Activated CD8-positive, alpha-beta T cell treated with anti-CD3 and anti-CD28 coated beads, Interleukin-2, amount 10 ng/mL, durations not matched to agents 7 days and 5 days (primary cell): ENCODE measurements at places on chromosomes 12 and 14. TPM values are rescaled to one million over a fixed set of nuclear protein-coding genes. Genes with fewer than 3 reads are reported as not detected.
A peak's percentile ranks its signal among the peaks of the same experiment; 100 is the strongest.

SLCO1B1 gene
- total RNA-seq = not detected

ZNF84 gene
- total RNA-seq = 27.2 TPM

KCNC2 gene
- total RNA-seq = not detected

LRP1-AS gene
- not detected for total RNA-seq

CLEC2A gene
- not detected for total RNA-seq

NEUROD4 gene
- total RNA-seq = not detected

FOXN4 gene
- not detected for total RNA-seq

- DNase-seq = no peak
- H3K27me3 ChIP-seq = no peaks in the 10 kb centered on the region
- no peak overlapping the region for H3K27ac ChIP-seq
- H3K4me3 ChIP-seq = no peak overlapping the region
- no peaks in the 10 kb centered on the region for H3K4me1 ChIP-seq
Observed at GRCh38 chr12:128763395-128763794, 60.4 kb downstream of the SLC15A4 start.

GRCh38 chr12:19507823-19508222 lies 68.5 kb downstream of the AEBP2 start:
- H3K27me3 ChIP-seq = no peaks in the 10 kb centered on the region
- H3K4me3 ChIP-seq = no peak overlapping the region
- H3K4me1 ChIP-seq = peaks cover 9% of the 10 kb centered on the region
- H3K27ac ChIP-seq = no peak overlapping the region
- no peak for DNase-seq

DNA sequence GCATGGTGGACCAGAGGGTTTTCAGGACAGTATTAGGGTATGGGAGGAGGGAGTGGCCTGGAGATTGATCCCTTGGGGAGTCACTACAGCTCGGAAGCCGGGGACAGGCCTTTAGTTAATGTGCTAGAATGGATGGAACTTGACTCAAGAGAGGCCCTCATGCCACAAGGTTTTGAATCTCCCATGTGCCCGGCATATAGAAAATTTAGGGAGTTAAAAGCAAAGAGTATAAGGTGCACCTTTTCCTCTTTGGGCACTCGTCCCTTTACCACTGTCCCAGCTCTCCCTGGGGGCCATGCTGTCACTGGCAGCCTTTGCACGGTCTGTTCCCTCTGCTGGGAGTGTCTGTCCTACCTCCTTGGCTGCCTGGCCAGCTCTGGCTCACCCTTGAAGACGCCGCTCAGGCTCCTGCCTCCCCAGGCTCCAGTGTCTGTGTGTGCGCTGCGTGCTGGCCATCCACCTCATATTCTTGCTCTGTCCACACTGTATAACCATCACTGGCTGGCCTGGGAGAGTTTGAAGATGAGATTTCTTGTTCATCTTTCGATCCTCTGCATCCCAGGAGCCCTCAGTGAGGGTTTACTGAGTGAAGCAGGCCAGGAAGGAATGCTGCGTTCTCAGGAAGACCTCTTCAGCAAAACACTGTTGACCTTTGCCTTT lies 161.3 kb downstream of the ZFP36L1 start:
- H3K27ac ChIP-seq = no peak overlapping the region
- peaks cover 16% of the 10 kb centered on the region for H3K27me3 ChIP-seq
- no peak overlapping the region for H3K4me3 ChIP-seq
- H3K4me1 ChIP-seq = peaks cover 11% of the 10 kb centered on the region
- DNase-seq = no peak
- no peaks in the 10 kb centered on the region for H3K36me3 ChIP-seq

GRCh38 chr12:63163541-63163940 lies 12.5 kb upstream of the AVPR1A start:
- H3K36me3 ChIP-seq = no peaks in the 10 kb centered on the region
- no peak for DNase-seq
- no peaks in the 10 kb centered on the region for H3K4me1 ChIP-seq
- H3K27me3 ChIP-seq = no peaks in the 10 kb centered on the region
- H3K4me3 ChIP-seq = no peak overlapping the region
- no peak overlapping the region for H3K27ac ChIP-seq

DNA sequence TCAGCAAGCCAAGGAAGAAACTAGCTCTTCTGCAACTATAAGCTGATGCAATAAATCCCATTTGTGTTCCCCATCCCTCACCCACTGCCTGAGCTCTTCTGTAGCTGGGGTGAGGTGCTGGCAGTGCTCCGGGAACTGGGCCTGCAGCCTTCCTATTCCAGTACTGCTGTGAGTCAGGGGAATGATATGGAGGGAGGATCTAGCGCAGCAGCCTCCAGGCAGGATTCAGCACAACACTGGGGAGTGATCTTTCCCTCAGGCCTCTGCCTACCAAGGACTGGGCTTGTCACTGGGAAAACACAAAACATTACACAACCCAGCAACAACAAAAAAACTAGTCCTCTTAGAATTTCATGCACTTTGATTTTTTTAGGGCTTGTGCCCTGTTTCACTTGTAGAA lies 58.7 kb downstream of the ST8SIA1 start:
- H3K4me3 ChIP-seq = no peak overlapping the region
- H3K27me3 ChIP-seq = peaks cover 4% of the 10 kb centered on the region
- H3K27ac ChIP-seq = no peak overlapping the region
- no peaks in the 10 kb centered on the region for H3K36me3 ChIP-seq
- no peak for DNase-seq

- no peaks in the 10 kb centered on the region for H3K36me3 ChIP-seq
- no peaks in the 10 kb centered on the region for H3K4me1 ChIP-seq
- no peaks in the 10 kb centered on the region for H3K27me3 ChIP-seq
- DNase-seq = no peak
Observed at GRCh38 chr12:16515666-16516065, 90.3 kb downstream of the LMO3 start.

DNA sequence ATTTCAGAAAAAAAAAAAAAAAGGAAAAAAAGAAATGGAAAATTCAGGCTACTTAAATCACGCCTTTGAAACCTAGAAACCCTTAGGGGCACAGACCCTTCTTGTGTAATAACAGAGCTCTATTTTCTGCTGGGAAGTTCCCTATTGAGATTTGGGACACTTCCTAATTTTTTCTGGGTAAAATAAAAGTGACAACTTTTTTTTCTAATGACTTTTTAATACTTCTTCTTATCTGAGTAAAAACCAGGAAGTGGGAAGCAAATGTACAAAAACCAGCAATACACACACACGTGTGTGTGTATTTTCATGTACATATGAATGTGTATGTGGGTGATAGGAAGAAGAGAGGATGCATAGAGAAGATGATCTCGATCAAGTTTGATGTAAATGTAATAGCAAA lies 35.8 kb downstream of the ETV6 start:
- H3K4me3 ChIP-seq = no peak overlapping the region
- H3K27me3 ChIP-seq = no peaks in the 10 kb centered on the region
- H3K27ac ChIP-seq = no peak overlapping the region

DNA sequence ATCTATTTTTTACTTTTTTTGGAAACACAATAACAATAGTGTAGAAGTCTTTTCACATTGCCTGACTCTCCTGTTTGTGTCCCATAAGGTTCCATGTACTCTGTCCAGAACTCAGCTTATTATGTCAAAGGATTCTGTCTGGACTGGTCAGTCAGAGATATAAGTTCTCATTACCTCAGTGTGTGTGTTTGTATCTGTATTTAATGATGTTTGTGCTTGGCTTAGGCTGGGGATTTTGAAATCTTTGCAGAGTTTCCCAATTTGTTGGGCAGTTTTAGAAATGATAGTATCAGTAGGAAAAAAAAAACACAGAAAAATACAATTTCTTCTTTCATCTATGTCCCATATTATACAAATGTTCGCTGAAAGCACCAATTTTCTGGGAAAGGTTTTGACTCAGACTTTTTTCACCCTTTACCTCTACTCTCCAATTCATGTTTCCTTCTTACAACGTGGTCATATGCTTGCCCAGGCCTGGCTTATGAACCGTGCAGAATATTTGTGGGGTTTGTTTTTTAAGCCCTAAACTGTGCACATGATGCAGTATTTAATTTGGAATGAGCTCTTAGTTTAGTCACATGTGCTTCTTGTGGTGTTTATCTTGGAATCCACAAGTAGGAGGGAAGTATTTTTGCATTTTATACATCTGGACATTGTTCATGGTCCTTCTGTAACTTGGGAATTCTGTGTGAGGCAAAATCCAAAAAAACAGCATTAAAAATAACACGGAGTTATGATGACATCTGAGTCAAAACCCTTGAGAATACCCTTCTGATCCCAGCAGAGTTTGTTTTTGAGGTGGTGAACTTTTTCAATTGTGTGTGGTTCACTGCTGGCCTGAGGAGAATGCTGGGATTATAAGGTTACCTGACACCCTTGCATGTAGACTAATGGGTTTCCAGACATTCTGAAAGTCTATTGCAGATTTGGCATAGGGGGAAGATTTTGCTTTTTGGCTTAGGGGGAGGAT lies 121.2 kb downstream of the RAD51B start:
- H3K36me3 ChIP-seq = no peaks in the 10 kb centered on the region
- no peak overlapping the region for H3K27ac ChIP-seq
- DNase-seq = no peak
- H3K4me3 ChIP-seq = no peak overlapping the region
- H3K27me3 ChIP-seq = peaks cover 7% of the 10 kb centered on the region
- H3K4me1 ChIP-seq = no peaks in the 10 kb centered on the region

DNA sequence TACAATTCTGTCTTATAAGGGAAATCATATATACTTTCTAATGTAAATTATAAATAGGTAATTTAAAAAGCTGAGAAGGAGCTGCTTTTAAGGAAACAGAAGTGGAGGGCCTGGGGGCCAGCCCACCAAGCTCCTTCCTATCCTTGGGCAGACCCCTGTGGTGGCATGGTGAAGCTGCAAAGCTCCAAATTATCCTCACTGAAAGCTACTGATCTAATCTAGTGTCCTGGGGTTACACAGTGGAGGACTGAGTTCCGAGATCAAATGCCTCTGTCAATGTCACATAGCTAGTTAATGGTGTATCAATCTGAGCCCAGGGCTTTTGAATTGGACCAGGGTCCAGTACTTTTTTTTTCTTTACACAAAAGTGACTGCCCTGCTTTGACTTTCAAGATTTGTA lies 355.4 kb downstream of the CEP128 start:
- H3K36me3 ChIP-seq = no peaks in the 10 kb centered on the region
- no peak overlapping the region for H3K27ac ChIP-seq
- H3K27me3 ChIP-seq = peaks cover 2% of the 10 kb centered on the region
- peaks cover 19% of the 10 kb centered on the region for H3K4me1 ChIP-seq
- DNase-seq = no peak
- H3K4me3 ChIP-seq = no peak overlapping the region

- H3K4me3 ChIP-seq = no peak overlapping the region
- no peak for DNase-seq
- peaks cover 7% of the 10 kb centered on the region for H3K4me1 ChIP-seq
Observed at GRCh38 chr14:100540926-100541620, 46.1 kb downstream of the BEGAIN start.

DNA sequence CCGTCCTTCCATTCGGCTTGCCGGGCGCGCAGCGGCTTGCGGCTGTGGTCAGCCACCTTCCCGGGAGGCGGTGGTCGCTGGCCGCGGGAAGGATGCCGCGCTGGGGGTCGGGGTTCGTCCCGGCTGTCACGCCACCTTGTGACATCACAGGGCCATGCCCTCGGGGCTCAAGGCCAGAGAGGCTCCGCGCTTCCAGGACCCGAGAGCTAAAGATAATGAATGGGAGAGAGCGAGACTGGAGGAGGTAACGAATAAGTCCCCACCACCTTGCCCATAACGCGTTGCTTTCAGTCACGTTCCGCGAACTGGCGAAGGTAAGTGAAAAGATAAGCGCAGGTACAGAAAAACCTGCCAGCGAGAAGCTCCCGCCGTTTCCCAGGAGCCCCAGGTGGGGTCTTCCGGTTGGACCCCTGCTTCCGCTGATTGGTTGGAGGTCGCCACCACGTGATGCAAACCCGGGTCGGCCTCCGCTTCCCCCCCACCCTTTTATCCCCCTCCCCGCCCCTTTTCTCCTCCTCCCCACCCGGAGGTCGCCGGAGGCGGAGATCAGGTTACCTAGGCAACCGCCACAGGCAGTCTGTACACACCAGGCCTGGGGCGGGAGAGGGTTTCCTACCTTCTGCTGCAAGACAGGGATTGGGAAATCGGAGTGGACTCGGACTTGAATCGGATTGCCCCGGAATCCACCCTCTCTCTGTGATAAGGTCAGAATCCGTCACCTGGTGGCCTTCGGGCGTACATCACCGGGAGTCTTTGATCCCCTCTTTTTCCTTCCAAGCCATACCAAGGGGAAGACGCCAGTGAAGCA lies at the start of gene LRRC9:
Gene LRRC9, plus strand, starts transcription at position 575 of the 808 bp plus-strand sequence.
- no peak within 1 kb of the TSS for H3K27ac ChIP-seq
- peaks cover 11% of the 10 kb centered on the region for H3K4me1 ChIP-seq
- DNase-seq = peak; percentile 26
- H3K27me3 ChIP-seq = peaks cover 27% of the 10 kb centered on the region

DNA sequence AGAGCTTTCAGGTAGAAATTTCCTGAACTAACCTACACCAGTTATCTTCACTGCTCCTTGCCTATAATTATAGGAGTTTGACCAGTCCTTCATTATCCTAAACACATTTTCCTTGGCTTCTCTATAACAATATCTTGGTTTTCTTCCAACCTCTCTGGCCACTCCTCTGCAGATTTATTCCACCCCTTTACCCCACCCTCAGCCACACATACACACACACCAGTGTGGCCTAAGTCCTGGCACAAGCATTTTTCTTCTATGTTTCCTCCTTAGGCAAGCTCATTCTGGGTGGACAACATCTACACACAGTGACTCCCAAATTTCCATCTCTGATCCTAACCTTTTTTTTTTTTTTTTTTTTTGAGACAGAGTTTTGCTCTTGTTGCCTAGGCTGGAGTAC lies 25.1 kb downstream of the CDK17 start:
- H3K36me3 ChIP-seq = peaks cover 40% of the 10 kb centered on the region
- H3K27ac ChIP-seq = no peak overlapping the region
- no peaks in the 10 kb centered on the region for H3K27me3 ChIP-seq

DNA sequence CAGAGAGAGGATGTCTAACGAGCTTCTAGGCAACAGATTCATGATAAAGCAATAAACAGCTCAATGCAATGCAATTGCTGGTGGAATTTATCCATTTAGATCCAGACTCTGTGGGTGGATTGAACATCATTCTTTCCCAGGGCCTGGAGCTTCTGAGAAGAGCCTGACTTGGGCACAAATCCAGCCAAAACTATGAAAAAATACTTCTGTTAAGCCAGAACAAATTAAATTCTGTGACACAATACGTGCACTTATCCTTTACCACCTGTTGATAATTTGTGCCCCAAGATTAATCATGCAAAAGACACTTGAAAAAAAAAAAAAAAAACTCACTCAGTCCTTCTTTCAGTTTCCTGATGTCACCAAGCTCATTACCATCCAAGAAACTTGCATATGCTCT lies 446.0 kb upstream of the DCN start:
- H3K27me3 ChIP-seq = no peaks in the 10 kb centered on the region
- no peak overlapping the region for H3K27ac ChIP-seq
- no peak overlapping the region for H3K4me3 ChIP-seq
- DNase-seq = no peak
- peaks cover 2% of the 10 kb centered on the region for H3K36me3 ChIP-seq

DNA sequence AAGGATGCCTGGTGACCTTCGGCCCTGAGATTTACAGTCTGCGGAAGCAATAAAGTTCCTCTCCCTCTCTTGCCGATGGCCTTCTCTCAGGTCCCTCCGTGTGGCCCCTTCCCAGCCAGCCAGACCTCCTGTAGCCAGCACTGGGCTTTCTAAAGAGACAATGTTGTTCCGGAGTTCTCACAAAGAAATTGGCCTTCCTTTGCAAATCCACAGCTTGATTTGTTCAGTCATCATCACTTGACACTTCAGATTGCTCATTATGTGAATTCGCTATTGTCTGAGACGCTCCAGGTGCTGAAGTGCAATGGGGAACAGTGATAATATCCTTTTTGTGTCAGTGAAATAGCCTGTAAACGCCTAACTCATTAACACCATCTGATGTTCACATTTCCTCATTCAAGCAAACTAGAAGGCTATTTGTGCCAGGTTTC lies 43.7 kb upstream of the GPHB5 start:
- H3K4me3 ChIP-seq = no peak overlapping the region
- H3K27ac ChIP-seq = no peak overlapping the region
- no peak for DNase-seq
- no peaks in the 10 kb centered on the region for H3K36me3 ChIP-seq
- no peaks in the 10 kb centered on the region for H3K4me1 ChIP-seq
